Retina (tissue), 1 donor: ENCODE measurements at places on chromosomes 2 and 18.

DNA sequence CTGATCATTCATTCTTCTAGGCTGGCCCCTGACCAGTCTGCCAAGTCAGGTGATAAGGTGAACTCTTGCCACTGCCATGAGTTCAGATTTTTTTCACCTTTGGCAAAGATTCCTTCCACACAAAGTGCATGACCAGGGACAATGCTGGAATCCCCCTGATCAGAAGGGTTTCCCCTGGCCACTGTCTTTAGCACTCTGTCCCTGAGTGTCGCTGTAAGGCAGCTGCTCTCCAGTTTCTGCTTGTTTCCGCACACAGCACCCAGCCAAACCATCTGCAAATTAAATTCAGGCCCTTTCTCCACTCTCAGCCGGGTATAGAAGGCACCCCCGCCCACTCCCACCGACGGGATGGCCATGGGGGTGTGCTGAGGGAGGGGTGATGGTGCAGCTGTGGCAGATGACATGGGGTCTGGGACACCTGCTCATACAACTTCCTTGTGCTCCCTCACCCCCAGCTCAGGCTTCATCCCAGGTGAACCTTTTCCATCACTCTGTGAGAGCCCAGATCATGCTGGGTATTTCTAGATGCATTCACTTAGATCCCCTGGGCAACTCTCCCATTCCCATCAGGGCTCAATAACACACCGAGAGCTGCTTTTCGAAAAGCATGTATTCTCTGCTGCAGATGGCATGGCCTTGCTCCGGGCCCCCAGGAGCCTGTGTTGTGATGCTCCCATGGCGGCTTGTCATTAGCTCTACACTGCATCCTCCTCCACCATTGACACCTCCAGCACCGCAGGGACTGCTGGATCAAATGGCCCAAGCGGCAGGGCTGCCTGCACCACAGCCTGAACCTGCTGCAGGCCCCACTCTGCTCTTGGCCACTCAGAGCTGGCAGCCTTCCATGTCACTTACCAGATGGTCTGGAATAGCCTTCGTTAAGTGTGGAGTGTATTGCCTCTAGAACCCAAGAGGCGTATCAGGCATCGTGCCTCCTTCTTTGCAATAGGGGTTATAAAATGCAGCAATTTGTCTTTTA is 52.3 kb upstream of the ROCK2 start:
- DNase-seq, result no peak

GRCh38 chr2:235561450-235561849 is 67.6 kb downstream of the AGAP1 start:
- no peak for DNase-seq

DNA sequence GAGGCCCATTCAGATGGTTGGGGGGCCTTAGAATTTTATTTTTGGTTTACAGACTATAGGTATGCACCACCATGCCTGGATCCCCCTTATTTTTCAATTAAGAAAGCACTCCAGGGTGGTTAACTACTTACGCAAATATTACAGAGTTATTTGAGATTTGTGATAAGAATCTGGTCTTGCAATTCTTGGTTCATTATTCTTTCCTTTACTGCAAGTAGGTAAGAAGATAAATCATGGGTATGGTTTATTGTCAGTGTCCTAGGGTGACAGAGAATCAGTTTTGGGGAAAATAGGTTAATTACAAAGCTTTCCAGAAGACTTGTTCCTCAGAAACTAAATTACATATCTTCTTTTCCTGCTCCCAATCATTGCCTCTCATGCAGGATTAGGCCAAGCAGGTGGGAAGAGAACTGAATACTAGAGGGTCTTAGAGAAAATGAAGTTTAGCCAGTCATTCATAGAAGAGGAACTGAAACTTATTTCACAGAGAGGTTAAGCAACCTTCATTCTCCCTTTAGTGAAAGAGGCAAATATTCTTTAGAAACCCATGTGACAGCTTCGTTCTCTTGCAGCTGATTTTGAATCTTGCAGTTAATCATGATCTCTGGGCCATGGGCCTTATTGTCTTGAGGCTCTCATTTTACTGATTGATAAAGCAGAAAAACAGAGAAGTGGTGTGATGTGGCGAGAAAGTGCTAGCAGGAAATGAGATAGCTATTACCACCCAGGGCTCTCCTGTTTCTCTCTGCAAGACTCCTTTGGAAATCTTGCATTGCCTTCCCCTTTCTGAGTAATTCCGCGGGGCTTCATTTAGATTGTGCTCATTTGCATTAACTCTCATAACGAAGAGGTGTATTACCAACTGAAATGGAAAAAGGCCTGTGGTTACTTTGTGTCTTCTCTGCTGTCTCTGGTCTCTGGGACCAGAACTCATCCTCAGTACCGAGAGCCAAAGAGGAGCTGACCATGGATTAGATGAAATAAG is 44.8 kb upstream of the ARHGAP25 start:
- DNase-seq, result no peak

GRCh38 chr2:237552908-237553307 is 13.5 kb upstream of the PRLH start:
- DNase-seq, result no peak

DNA sequence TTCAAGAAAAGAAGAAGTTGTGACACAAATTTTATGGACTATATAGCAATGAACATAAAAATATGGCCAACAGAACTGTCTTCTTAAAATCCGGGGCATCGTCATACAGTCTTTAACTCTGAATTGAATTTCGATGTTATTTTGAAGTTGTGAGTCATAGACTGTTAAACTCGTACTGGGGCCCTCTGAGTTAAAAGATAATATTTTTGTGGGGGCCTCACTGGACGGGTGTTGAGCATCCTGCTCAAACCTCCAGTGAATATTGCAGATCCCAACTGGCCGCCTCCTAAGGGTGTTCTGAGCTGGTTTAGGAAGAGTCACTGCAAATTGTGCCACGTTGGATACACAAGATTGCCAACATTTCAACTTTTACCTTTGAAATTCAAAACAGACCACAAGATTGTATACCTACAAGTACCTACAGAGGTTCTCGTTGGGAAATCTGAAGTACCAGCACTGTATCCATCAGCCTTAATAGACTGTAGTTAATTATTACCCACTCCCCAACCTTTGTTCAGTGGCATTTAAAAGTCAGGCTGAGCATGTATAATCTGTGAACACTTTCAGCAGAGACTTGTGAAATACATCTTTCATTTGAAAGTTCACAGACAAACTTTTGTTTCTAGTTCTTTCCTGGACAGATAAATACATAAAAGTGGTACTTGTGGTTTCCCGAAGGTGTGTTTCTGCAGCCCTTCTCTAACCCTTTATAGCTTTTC is 27.8 kb downstream of the KLHL23 start:
- no peak for DNase-seq

DNA sequence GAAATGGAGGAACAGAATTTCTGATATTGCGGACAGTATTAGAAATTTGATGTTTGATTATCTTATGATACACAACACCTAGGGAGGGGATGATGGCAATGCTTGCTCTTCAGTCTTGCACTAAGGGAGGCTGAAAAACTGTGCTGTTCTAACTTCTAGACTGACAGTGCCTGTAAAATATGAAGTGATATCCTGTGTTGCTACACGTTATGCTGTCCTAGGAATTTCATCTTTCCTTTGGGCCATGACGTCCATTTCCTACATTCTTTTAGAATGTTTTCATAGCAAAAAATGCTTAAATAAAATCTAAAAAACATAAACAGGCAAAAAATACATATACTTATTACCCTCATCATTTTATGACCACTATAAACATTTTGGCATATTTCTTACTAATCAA is 55.3 kb downstream of the OSBPL1A start:
- DNase-seq, result no peak

GRCh38 chr2:46270384-46270783 is 26.8 kb upstream of the EPAS1 start:
- DNase-seq, result no peak

GRCh38 chr2:183291436-183291835 is 167.2 kb downstream of the NUP35 start:
- no peak for DNase-seq

DNA sequence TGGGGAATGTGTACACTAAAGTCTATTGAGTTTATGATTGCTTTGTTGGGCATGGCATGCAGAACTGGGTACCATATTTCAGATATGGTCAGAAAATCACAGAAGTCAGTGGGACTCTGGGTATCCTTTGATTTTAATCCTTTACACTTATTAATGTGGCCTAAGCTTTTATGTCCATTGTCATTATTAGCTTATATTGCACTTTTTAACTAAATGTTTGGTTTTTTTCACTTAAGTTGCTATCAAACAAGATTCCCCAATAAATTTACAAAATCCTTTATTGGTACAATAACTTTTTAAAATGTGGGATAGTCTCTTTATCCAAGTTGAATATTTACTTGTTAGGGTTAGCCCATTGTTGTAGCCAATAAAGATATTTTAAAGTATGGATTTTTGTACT is 234.1 kb upstream of the NRP2 start:
- no peak for DNase-seq

GRCh38 chr2:156585457-156585856 is 149.3 kb downstream of the GPD2 start:
- no peak for DNase-seq

- no peak for DNase-seq
Measured at GRCh38 chr2:160364364-160364763, 129.2 kb downstream of the RBMS1 start.

DNA sequence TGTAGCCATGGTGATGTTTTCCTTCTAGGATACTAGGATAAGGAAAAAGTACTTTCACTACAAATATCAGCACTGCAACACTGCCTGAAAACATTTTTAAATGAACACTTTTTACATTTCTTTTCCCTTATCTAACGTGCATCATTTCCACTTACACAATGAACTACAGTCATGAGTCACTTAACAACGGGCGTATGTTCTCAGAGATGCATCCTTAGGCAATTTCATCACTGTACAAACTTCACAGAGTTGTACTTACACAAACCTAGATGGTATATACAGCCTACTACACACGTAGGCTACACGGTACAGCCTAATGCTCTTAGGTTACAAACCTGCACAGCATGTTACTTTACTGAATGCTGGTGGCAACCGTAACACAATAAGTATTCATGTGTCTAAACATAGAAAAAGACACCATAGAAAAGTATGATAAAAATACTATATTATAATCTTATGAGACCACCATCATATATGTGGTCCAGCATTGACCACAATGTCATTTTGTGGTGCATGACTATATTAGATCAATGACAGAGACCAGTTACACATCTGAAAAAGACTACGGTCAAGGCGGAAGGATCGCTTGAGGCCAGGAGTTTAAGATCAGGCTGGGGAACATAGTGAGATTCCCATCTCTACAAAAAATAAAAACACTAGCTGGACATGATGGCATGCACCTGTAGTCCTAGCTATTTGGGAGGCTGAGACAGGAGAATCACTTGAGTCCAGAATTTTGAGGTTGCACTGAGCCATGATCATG is 39.8 kb downstream of the WDR33 start:
- DNase-seq, result no peak

DNA sequence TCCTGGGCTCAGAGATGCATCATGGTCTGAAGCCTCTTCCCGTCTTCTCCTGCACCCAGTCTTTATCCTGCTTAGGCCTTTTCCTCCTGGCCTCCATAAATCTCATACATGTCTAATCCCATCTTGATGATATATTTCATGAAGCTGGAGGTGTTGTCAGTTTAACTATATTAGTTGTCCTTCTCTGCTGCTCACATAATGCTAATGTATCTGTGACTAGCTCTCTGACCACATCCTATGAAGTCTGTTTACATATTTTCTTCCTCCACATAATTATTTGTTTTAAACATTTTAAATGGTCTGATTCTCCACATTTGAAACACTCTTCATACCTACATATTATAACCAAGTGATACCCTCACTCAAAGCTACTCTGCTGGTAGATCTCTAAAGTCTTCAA is 315.2 kb upstream of the RND3 start:
- no peak for DNase-seq

- no peak for DNase-seq
Measured at GRCh38 chr18:58682429-58683069, 11.3 kb downstream of the MALT1 start.
